ENCODE measurements at places on chromosomes 3 and 15. TPM values are rescaled to one million over a fixed set of nuclear protein-coding genes. Genes with fewer than 3 reads are reported as not detected.
A peak's percentile ranks its signal among the peaks of the same experiment; 100 is the strongest.

DNA sequence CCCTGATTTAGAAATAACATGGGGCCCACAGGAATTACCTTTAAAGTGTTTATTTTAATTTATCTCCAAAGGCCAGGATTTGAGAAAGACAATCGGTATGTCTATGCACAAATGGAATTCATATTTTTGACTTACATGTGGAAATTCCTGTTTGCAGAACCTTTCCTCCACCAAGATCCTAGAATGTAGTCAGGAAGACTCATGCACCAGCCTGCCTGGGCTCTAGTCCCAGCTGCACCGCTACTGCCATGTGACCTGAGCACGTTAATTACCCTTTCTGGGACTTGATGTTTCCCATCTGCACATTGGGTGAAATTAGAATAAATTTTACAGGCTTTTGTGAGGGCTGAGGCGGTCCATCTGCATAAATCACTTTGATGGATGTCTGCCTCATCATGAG lies 194.2 kb downstream of the ATP10A start:
- ATAC-seq = no peak

GRCh38 chr15:77528968-77529319 lies 103.8 kb downstream of the LINGO1 start:
- ATAC-seq = peak; percentile 69

- ATAC-seq = peak; percentile 23
Observed at GRCh38 chr3:13112521-13113345, 39.5 kb upstream of the IQSEC1 start.

DNA sequence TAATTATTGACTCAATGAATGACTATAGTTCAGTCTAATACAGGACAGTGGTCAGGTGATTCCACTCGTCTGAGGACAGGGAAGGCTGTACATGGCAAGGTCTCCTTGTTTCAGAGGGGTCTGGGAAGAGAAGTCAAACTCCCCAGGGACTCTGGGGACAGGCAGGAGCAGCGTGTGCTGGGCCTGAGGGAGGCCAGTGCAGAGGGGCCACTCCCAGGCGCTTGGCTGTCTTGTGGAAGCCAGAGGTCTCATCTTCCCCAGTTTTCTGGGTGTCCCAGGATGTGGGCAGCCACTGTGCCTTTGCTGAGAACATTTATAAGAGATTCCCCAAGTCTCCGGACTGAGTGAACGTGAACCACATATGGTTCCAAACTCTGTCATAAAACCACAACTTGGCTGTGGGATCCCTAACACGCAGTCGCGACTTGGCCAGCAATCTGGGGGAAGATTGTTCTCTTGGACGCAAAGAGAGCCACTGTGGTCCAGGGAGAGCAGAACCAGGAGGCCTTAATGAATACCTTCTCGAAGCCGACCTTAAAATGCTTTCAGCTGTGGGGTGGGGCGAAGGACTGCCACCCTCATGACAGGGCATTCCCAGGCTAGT lies 30.4 kb downstream of the BHLHE40 start:
- ATAC-seq = no peak

The ECE2 gene
- total RNA-seq = 0.54 TPM

DNA sequence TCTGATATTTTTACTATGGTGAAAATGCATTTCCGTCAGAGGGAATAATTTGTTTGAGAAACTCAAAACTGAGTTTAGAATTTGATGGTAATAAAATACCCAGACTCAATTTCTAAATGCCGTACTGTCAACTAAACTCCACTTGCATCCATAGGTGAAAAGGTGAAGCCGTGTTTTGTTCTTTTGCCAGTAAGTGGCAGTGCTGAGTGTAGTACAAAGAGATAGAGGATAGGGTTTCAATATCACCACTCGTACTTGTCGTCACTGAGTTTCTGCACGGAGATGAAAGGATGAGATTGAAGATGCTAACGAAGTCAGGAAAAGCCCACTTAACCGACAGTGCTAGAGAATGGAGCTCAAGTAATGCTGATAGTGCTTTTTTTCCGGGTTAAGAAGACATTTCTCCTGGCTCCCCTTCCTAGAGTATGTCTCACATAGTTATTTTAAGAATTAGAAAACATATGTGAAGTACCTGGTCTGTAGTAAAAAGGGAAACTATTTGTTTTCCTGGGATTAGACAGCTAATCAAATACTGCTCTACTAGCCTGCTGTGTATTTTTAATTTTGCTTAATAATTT lies 345.1 kb downstream of the IL5RA start:
- ATAC-seq = no peak

GRCh38 chr15:91022832-91023129 lies 387 bp upstream of the VPS33B start:
- ATAC-seq = no peak

DNA sequence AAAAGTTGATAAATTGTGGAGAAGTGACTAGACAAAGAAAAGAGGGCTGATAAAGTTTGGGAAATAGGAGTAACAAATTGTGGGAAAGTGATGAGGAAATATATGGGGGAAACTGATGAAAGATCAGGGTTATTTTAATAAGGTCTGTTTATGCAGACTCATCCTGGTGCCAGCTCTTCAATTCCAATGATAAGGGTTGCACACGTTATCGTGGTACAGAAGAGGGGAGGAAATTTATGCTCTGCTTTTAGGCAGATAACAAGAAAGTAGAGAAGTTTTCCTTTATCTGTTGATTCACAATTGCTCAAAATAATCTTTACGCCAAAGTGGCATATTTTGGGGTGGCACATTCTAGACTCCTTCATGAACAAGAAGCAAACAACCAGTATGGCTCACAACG lies 32.1 kb upstream of the LIPC start:
- no peak for ATAC-seq

- ATAC-seq = no peak
Observed at GRCh38 chr15:73955861-73956742, 29.8 kb downstream of the LOXL1 start.

DNA sequence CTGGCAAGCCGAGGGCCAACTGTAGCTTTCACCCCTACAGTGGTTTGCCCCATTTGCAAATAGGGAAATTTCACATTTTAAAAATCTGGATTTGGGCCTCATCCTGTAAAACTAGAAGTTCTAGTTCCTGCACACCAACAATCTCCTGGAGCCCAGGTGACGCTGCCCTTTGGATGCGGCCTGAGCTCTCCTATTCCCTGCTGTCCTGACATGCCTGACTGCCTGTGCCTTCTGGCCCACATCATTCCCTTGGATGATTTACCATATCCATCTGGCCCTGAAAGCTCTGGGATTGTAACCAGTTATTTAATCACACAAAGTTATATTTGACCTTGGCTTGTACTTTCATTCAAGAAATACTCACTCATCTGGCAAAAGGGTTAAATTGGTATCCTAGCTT lies 272.3 kb downstream of the ARRDC4 start:
- no peak for ATAC-seq

DNA sequence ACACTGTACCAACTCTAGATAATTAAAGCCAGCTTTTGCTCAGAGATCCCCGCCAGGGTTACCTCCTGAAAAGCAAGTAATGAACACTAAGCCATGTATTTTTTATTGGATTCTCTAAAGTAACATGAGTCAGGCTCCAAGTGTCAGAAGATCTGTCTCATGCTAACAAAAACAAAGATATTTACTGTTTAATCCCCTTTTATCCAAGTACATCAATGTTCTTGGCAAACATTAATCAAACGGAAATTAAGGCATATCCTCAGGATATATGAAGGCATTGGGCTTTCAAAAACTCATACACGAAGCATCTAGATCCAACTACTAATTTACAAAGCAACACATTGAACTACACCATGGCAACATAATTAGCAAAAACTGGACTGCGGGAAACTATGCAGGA lies 37.2 kb downstream of the MYO5A start:
- ATAC-seq = peak; percentile 58

GRCh38 chr3:38152609-38153008 lies 12.7 kb upstream of the OXSR1 start:
- ATAC-seq = no peak

DNA sequence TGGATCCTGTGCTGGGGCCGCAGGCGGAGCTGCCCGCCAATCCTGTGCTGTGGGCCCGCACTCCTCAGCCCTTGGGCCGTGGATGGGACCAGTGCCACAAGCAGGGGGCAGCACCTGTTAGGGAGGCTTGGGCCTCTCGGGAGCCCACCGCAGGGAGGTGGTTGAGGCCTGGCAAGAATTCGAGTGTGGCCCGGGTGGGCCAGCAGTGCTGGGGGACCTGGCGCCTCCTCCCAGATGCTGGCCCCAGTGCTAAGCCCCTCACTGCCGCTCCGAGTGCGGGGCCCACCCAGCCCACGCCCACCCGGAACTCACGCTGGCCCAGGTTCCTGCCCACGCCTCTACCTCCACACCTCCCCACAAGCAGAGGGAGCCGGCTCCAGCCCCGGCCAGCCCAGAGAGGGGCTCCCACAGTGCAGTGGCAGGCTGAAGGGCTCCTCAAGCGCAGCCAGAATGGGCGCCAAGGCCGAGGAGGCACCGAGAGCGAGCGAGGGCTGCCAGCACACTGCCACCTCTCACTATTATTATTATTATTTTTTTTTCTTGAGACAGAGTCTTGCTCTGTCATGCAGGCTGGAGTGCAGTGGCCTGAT lies 31.4 kb upstream of the TBL1XR1 start:
- ATAC-seq = no peak

DNA sequence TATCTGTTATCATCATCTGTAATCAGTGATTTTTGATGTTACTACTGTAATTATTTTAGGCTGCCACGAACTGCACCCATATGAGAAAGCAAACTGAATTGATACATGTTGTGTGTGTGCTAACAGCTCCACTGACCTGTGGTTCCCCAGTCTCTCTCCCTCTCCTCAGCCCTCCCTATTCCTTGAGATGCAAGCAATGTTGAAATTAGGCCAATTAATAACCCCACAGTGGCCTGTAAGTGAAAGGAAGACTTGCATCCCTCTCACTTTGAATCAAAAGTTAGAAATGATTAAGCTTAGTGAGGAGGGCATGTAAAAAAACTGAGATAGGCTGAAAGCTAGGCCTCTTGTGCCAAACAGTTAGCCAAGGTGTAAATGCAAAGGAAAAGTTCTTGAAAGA lies 218.6 kb upstream of the LRRFIP2 start:
- no peak for ATAC-seq

DNA sequence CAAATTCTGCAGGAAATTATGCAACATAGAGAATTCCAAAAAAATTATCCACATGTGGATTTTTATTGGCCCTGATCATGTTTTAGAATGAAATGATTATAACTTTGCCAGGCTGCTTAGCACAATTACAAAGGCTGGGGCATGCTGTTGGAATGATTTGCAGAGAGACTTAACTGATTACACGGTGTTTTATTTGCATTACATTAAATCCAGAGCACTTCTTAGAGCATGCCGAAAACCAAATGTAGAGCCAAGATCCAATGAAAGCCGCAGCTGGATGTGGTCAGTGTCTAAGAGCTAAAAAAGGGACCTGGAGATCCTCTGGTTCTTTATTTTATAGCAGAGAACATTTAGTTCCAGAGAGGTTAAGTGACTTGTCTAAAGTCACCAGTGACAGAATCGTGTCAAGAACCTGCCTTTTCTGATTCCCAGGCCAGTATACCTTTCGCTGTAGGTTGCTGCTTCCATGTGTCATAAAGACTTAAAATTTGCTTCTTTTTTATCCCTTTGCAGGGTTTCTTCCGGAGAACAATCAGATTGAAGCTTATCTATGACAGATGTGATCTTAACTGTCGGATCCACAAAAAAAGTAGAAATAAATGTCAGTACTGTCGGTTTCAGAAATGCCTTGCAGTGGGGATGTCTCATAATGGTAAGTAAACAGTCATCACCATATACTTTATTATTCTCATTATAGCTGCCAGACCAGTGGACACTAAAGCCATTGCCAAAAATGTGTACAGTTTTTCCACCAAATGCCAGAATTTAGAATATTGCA lies 92.0 kb upstream of the TSEN2 start:
- no peak for ATAC-seq

The MAP6D1 gene
- 0.27 TPM for total RNA-seq

The ACKR2 gene
- not detected for total RNA-seq
